ENCODE measurements at places on chromosomes 7 and 10.

DNA sequence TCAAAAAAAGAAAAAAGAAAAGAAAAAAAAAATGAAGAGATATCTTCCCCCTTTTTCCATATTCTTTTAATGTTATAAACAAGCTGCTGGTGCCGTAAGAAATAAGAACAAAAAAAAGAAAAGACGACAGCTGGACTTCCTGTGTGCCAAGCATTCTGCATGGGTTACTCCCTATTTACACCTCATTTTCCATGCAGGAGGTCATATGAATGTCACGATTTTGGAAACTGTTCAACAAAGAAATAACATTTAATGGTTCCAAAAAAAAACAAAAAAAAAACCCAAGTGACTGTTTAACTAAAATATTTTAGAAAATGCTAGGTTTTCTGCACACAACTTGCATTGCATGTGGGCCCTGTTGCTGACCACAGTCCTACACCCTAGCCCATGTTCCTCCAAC lies 159.3 kb downstream of the TNS3 start:
- DNase-seq, result no peak

- DNase-seq, result no peak
Measured at GRCh38 chr7:85469446-85470010, 282.7 kb upstream of the SEMA3D start.

DNA sequence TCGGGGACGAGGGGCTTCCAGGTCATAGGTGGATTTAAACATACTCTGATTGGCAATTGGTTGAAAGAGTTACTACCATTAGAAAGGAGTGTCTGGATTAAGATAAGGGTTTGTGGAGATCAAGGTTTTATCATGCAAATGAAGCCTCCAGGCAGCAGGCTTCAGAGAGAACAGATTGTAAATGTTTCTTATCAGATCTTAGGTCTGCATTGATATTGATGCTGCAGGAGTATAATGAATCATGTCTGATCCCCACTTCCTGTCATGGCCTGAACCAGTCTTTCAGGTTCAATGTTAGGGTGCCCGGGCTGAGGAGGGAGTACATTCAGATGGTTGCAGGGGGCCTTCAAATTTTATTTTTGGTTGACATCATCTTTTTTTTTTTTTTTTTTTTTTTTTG lies 51.4 kb downstream of the SH3PXD2A start:
- no peak for DNase-seq

- no peak for DNase-seq
Measured at GRCh38 chr10:110498982-110499795, 1.5 kb downstream of the DUSP5 start.

DNA sequence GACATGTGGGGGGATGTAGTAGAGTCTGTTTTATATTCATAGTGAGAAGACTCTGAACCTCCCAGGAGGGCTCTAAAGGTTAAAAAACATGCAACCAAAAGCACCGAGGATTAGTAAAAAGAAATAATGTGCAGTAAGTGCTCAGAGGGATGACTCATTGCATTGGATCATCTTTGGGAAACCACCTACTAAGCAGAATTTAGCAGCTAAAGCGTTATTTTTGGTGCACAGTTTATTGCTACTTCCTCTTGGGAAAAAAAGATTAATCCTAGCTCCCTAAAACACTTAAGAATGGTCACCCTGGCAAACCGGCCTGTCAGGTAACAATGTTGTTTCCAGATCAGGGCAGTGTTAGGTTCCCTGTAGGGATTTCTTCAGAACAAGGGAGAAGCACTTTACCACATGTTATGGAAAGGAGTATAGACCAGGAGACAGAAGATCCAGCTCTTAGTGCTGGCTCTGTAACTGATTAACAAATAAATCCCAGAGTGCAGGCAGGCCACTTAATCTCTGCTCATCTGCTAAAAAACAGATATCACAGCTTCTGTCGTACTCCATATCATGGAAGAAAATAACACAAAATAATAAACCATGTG lies 44.8 kb upstream of the FAM133B start:
- DNase-seq, result peak; percentile 14

GRCh38 chr7:104981672-104982037 lies 32.4 kb upstream of the KMT2E start:
- DNase-seq, result no peak

- no peak for DNase-seq
Measured at GRCh38 chr10:102534333-102534732, 30.6 kb downstream of the SUFU start.

GRCh38 chr10:34826857-34827766 lies 12.0 kb upstream of the PARD3 start:
- DNase-seq, result no peak

DNA sequence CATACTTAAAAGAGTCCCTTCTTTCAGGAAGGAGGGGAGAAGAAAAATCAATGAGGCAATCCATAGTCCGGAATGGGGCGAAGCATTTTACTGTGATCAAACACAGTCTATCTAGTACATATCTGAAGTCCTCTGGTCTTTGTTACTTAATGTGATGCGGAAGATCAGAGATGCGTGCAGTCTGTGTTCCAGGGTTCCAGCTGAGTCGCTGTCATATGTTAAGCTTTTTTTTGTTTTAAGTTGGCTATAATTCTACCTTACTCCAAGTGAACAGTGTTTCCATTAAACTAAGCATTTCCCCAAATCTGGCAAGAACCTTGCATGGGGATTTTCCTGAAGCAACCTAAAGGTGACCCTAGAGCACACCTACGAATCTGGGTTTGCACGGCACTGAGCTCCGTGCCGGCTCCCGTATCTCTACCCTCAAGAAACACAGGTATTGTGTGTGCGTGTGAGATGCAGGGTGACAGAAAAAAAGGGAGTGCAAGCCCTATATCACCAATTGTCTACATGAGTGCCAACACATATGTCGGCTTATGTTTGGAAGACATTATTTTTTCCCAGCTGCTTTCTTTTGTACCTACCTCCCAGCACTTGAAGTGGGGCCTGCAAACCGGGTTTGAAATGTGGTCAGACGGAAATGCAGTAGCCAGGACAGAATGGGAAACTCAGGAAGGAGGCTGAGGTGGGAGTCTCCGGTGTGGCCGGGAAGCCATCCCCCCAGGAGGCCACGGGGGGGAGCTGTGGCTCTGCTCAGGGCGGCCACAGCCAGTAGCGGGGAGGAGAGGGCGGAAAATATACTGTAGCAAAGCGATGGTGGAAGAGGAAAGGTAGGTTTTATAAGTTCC lies 435.8 kb upstream of the MGMT start:
- peak; percentile 12 for DNase-seq

- no peak for DNase-seq
Measured at GRCh38 chr7:135980012-135980551, 2.9 kb upstream of the MTPN start.

- no peak for DNase-seq
Measured at GRCh38 chr7:4531236-4531635, 150.9 kb upstream of the FOXK1 start.

DNA sequence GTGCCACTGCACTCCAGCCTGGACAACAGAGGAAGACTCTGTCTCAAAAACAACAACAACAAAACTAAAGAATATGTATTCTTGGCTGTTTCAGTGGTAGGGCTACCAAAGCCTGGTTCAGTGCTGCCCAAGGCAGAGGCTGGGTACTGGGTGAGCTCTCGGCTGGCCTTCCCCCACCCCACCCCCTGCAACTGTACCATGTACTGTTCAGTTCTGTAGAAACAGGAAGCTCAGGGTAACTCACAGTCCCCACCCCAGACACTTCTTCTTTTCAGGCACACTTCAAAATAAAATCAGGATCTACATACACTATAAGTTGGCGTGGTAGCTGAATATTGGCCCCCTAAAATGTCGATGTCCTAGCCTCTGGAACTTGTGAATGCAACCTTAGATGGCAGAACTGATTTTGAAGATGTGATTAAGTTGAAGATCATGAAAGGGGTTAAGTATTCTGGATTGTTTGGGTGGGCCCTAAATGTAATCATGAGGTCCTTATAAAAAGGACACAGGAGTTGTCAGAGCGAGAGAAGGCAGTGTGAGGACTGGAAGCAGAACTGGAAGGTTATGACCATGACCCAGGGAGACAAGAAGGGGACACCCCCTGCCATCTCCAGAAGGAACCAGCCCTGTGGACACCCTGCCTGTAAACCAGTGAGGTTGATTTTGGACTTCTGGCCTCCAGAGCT lies 31.2 kb downstream of the TBXAS1 start:
- DNase-seq, result no peak

GRCh38 chr10:124378881-124379471 lies 39.7 kb downstream of the OAT start:
- DNase-seq, result no peak

GRCh38 chr10:16570731-16571130 lies 49.1 kb upstream of the C1QL3 start:
- DNase-seq, result no peak

- no peak for DNase-seq
Measured at GRCh38 chr10:63825111-63825510, 303.9 kb downstream of the REEP3 start.

- no peak for DNase-seq
Measured at GRCh38 chr10:101403161-101403560, 49.2 kb downstream of the BTRC start.

GRCh38 chr10:27774831-27775230 lies 29.2 kb upstream of the MKX start:
- DNase-seq, result no peak

DNA sequence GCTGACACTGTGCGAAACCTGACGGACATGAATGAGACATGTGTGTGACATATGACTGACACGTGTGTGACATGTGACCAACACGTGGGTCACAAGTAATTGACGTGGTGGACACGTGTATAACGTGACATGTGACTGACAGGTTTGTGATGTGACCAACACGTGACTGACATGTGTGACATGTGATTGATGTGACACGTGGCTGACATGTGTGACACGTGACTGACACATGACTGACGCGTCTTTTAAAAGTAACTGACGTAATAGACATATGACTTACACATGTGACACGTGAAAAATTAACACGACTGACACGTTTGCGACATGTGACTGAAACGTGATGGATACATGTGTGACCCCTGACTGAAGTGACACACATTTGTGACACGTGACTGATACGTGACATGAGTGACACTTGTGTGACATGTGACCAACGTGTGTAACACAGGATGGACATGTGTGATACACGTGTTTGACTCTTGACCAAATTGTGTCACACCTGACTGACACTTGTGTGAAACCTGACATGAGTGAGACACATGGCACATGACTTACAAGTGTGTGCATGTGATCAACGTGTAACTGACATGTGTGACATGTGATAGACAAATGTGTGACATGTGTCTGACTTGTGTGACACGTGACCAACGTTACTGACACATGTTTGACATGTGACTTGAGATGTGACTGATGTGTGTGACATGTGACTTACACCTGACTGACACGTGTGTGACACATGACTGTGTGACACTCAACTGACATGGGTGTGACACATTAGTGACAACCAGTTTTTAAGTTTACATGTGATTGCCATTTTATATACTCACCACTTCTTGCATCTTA lies 56.9 kb downstream of the ZNF92 start:
- no peak for DNase-seq

DNA sequence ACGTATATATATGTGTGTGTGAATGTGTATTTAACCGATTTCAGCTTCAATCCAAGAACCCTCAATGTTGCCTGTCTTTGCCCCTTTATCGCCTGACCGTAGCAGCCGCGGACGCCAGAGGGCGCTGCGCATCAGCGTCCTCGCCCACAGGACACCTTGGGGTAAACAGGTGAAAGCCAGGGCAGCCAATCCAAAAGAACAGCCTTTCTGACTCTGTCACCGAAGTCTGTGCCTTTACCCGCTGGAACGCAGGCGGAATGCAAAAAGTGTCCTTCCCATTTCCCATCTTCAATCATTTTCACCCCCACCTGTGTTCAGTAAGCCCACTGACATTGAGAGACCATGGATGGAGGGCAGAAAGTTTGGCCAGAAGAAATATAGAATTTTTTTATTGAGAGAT lies 3.6 kb downstream of the NXPH1 start:
- DNase-seq, result peak; percentile 14

DNA sequence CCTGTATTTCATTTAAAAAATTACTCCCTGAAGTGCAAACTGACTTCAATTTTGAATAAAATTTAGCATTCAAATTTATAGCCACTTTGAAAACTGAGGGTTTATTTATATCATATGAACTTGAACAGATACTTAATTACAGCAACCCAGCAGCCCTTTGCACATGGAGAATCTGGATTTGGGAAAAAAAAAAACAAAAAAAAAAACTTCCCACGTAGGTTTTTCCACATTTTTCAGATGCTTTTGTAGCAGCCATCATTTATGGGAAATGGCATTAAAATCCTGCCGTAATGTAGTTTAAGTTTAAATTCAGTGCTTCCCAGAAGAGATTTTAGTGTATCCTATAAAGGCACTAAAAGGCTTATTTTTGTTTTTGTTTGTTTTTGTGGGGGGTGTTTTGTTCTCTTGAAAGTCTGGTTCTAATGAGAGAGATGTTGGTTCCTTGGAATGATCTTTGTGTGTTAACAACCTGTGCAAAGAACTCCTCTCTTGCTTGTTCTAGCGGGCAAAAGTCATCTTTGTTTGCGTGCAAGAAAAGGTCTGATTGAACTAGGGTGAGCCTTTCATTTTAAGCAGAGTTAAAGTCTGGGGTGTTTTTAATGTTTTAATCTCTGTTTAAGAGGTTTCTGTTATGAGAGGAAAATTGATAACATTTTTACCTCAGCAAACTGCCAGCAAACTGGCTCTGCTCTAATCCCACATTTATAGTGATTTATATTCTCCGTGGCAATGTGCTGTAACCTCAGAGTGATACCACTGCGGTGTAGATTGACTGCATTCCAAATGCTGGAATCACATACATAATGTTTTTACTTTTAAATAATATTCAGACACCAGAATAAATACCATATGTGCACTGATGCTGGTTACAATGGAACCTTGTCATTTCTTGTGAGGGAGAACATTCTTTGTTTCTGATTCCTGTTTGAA lies 105.5 kb downstream of the WNT2 start:
- no peak for DNase-seq

DNA sequence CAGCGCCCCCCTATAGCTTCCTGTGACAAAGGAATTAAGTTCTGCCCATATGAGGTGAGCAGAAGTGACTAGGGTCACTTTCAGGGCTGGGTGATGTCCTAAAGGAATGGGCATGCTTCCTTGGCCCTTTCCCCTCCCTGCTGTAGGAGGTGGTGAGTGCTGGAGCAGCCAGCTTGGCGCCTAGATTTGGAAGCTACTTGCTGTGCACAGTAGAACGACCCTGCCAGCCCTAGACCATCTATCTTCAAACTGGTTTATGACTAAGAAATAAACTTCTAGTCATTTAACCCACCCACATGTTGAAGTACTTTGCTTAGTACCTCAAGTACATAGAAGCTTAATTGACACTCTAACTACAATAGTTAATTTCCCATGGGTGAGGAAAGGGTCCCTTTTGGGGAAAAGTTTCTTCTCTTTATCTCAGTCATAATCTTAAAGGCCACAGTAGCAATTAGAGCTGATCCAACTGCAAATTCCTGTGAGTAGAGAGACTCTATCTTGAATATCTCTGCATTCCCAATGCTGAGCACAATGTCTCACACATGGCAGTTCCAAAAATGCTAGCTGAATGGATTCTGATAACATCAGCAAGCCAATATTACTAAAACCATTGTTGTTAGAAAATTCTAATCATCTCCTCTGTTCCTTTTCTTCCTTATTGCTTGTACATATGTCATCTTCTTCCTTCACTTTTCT lies 227.2 kb downstream of the RELN start:
- no peak for DNase-seq

- DNase-seq, result no peak
Measured at GRCh38 chr10:1571587-1572237, 165.6 kb downstream of the ADARB2 start.

Measured in HL-60 (cell line).